HCT116 (cell line): ENCODE measurements at places on chromosomes 7 and 10.

DNA sequence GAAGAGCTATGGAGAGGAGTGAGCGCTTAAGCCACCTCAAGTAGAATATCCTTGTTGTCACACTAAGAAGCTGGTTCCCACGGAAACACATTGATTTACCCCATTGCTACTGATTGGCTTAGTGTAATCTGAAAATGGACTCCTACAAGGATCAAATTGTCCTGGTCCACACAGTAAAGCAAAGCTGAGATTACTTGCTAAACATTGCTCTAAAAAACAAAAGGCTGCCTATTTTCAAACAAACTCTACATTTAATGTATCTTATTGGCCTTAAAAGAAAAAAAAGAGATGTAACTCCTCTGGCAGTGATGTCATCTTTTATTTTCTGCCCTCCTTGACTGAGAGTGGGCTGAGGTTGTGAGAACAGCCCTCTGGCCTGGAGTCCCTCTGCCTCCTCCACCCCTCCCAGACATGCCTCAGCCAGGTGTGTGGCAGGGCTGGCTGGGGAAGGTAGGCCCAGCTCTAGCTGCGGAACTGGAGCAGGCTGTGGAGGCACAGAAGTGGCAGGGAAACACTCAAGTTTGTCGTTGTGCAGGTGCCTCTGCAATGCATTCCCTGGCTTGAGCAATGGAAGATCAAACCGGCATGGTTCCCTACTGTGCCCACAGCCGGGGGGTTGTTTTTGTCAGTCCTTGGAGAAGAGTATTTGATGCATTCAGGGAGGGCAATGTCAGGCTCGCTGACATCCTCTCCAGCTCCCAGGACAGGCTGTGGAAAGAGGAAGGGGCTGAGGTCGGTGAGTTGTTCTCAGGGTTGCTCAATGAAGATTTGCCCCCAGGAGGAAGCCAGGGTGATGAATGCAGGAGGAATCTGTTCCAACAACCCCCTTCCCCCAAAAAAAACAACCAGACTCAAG is 9.1 kb downstream of the KLF6 start:
- DNase-seq, result peak; percentile 55

GRCh38 chr7:36755484-36755883 is 31.2 kb upstream of the AOAH start:
- DNase-seq, result no peak

- DNase-seq, result no peak
Measured at GRCh38 chr7:155368894-155369600, 71.4 kb downstream of the INSIG1 start.

- no peak for DNase-seq
Measured at GRCh38 chr7:150346922-150347321, 5.5 kb upstream of the RARRES2 start.

- DNase-seq, result no peak
Measured at GRCh38 chr7:129370812-129371211, 63.4 kb upstream of the STRIP2 start.

DNA sequence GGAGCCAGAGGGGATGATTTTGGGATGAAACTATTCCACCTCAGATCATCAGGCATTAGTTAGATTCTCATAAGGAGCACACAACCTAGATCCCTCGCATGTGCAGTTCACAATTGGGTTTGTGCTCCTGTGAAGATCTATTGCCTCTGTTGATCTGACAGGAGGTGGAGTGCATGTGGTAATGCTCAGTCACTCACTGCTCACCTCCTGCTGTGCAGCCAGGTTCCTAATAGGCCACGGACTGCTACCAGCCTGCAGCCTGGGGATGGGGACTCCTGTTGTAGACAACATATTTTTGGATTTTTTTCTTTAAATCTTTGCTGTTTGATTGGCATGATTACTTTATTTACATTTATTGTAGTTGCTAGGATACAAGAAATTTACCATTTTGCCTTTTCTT is 765.0 kb downstream of the INHBA start:
- no peak for DNase-seq
